A549 (cell line): ENCODE measurements at places on chromosomes 7 and 10.

GRCh38 chr10:97390091-97390490 lies 11.0 kb downstream of the RRP12 start:
- DNase-seq: no peak

DNA sequence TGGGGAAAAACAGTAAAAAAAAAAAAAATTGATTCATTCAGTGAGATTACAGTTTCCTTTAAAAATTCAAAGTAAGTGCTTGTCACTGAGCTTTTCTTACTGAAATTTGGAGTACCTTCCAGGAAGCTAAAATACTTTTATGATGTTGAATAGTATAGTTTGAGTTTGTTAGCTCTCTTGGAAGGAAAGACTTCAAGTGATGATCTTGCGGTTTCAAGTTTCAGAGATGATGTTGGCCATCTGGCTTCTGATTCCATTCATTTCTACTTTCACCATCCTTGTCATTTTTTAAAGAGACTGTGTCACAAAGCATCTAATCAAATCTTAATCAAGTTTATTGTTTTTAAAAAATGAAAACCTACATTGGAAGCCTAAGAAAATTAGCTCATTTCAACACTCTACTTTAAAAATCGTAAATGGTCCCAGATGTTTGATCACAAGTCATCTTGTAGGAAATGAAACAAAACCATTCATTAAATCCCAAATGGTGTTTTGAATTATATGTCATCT lies 4.9 kb upstream of the HERPUD2 start:
- no peak for DNase-seq

GRCh38 chr10:104441329-104442000 lies 87.8 kb downstream of the CFAP58 start:
- peak; percentile 8 for DNase-seq

DNA sequence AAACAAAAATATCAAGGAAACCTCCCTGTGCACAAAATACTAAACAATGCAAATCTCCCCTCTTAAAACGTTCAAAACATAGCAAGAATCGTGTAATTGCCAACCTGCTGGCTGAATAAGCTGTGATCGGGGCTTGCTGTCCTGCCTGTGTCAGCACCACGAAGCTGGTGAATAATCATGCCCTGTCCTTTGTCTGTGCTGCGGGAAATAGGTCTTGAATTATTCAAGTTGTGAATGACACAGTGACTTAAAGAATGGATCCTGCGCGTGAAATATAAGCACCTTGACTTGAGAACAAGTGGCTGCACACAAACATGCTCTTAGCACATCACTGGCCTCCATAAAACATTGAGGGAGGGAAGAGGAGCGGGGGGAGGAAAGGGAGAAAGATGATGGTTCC lies 130.2 kb downstream of the OAT start:
- DNase-seq: no peak

GRCh38 chr10:21176934-21177480 lies 279.9 kb upstream of the NEBL start:
- DNase-seq: no peak

- no peak for DNase-seq
Observed at GRCh38 chr10:112345743-112346142, 28.2 kb upstream of the ACSL5 start.

GRCh38 chr10:20202337-20202736 lies 386.1 kb downstream of the PLXDC2 start:
- DNase-seq: no peak

- no peak for DNase-seq
Observed at GRCh38 chr7:34902182-34902581, 135.1 kb downstream of the DPY19L1 start.

- no peak for DNase-seq
Observed at GRCh38 chr10:80283119-80283518, 6.3 kb downstream of the MAT1A start.

GRCh38 chr7:132783824-132784223 lies 207.6 kb upstream of the PLXNA4 start:
- peak; percentile 67 for DNase-seq

DNA sequence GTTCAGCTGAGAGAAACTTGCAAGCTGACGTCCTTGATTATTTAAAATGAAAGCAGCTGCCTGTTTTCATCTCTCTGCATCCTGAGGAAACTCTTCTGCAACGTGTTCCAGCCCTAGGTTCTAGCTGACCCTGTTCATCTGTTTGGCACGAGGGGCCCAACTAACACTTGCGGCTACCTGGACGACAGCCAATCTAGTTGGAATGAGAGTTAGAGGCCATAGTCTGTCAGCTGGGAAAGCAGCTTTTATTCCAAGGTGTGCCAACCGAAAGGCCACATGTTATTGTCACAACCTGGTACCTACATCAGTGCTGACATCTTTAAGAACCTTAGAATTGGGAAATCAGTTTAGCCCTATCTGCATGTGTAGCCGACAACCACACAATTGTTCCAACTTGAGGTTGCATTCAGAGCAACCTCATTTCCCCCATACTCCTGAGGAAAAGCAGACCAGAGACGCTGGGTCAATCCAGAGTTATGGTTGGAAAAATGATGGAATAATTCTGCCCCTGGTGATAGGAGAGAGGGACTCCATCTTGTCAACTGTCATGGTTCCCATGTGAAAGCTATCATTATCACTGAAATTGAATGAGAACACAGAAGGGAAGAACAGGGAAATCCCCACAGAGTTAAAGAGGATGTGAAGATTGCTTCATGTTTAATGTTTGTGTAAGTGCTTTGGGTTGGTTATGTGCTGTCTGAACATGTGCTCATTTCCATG lies 121.6 kb downstream of the EGFR start:
- no peak for DNase-seq

GRCh38 chr7:76185187-76185896 lies 16.4 kb upstream of the SRRM3 start:
- DNase-seq: no peak

GRCh38 chr7:55438085-55438756 lies 73.1 kb downstream of the LANCL2 start:
- DNase-seq: no peak

DNA sequence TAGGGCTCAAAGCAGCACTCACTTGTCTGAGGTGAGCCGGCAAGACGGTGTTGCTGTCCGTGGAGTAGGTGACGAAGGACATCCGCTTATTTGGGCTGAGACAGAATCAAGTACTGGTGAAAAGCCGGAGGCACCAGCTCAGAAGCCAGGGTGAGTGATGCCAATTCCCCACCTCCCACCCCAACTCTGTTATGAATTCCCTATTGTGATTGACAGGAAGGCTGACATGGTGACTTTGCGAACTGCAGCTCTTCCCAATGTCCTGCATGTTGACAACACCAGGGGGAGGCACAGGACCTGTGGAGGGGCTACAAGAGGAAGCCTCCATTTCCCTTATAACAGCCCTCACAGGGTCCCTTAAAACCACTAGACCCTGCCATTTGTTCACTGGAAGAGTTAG lies 52.3 kb upstream of the MSMB start:
- no peak for DNase-seq

DNA sequence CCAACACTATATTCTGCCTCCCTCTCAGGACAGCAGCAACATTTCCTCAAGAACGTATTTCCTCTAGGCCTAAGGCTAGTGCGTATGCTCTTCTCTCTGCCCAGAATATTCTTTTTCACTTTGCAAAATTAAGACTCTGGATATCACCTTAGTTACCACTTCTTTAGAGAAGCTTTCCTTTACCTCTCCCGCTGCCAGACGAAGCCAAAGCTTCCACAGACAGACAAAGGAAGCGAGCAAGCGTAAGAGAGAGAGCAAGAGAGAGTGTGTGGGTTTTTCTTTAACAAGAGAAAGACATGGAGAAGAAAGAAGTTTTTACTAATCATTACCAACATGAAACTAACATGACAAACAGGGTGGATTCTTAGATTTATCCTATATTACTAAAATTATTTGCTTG lies 64.1 kb downstream of the P4HA1 start:
- DNase-seq: no peak

GRCh38 chr10:3067118-3067858 lies at the start of gene PFKP:
Gene PFKP, plus strand, starts transcription at chr10:3067548. Its CDS starts 48 bp downstream, at chr10:3067596.
- DNase-seq: peak; percentile 49

DNA sequence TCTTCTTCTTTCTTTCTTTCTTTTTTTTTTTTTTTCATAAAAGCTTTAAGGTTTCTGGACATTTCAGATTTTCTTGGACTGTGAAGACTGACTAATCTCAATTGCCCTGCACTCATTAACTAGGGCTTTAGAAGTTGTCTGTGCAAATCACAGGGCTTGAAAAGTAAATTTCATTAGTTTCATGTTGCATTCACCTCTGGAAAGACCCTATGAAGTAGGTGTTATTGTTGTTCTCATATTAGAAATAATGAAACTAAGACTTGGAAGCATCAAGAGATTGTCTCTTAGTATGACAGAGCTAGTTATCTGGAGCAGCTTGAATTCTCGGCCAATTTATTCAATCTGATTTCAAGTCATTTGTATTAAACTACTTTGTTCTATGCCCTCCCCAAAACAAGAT lies 28.2 kb upstream of the SEMA3D start:
- no peak for DNase-seq
